ENCODE measurements at places on chromosomes 12 and 14.

DNA sequence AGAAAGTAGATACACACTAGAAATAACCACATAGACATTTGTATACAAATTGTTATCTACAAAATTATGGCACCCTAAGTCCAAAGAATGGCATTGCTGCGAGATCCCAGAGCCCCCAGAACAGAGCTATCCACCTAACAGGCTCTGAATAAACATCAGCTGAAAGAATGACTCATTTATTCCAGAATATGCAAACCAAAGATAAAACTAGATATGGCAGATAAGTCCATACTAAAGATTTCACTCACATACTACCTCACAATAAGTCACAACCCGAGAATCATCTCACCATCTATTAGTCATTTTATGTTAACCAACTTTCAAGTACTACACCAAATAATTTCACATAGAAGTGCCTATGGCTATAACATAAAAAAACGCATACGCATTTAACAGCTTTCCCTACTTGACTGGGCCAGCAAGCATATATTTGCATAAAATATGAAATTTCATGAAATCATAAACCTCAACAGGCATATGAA is 5.6 kb downstream of the CNIH1 start:
- DNase-seq = no peak

GRCh38 chr14:104104076-104104901 is 18.8 kb downstream of the ASPG start:
- DNase-seq = no peak

DNA sequence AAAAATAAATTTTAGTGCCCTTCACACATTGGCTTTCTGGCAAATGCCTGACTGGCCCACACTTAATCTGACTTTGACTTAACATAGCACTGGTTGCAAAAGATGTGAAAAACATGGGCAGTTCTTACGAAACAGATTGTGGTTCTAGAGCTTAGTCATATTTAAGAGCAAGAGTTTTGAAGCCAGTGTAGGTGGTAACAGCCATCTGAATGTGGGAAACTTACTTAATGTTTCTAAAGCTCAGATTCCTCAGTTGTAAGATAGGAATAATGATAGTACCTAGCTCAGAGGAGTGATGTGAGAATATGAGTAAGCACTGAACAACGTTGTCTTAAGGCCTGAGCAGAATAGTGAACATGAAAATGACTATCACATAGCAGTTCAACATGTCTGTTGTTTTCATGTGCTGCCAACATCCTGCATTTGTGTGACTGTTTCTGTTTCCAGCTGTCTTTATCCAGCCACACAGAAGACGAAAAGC is 262.7 kb downstream of the SYT1 start:
- DNase-seq = no peak

DNA sequence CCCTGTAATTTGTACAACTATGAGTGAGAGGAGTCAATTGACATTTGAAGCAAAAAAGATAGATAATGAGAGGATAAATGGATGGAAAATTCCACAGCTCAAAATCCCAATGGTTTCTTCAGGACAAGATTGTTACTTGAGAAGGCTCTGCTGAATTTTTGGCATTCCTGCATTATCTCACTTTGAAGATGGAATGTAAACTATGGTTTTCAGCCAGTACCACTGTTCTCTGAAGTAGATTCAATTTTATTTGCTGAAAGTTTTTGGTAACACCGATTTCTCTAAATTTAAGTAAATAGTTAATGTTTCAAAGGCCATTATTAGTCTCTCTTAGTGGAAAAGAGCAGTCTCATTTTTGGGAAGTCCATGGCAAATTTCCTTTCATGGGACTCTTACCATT is 121.9 kb upstream of the SLC38A2 start:
- DNase-seq = no peak

GRCh38 chr14:61746881-61747280 is 15.3 kb upstream of the SNAPC1 start:
- DNase-seq = no peak

GRCh38 chr14:64507376-64508156 is 3.0 kb downstream of the ZBTB1 start:
- no peak for DNase-seq

DNA sequence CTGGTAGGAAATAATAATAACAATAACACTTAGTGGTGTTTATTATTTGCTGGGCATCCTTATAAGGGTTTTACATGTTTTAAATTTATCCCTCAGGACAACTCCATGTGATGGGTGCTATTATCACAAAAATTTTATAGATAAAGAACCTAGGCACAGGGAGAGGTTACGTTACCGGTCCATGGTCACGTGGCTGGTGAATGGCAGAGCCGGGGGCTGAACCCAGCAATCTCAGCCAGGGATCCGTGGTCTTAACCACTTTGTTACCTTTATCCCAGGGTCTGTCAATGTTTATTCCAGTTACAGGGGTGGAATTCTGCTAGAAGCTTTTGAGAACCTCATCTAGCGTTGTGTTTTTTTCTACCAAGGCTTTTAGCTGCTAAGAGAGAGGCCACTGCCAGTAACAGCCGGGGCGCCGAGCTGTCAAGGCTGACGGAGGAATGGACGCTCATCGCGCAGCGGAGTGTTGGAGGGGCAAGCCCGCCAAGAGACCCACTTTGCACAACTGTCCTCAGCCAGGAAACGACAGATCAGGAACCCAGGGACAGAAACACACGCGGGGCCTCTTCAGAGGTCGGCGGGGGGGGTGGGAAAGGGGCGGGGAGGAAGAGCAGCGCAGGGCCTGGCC is 418 bp downstream of the AMN1 start:
- DNase-seq = peak; percentile 28

GRCh38 chr14:90213099-90213748 is 43.1 kb upstream of the PSMC1 start:
- DNase-seq = no peak

- DNase-seq = no peak
Measured at GRCh38 chr14:99655521-99655920, 10.6 kb downstream of the HHIPL1 start.

- DNase-seq = no peak
Measured at GRCh38 chr12:15701631-15702156, 87.5 kb downstream of the EPS8 start.

GRCh38 chr14:23916004-23916403 is 37.6 kb upstream of the DHRS4 start:
- DNase-seq = no peak

GRCh38 chr14:55317542-55318306 is 46.5 kb downstream of the FBXO34 start:
- DNase-seq = no peak

GRCh38 chr12:78316631-78317468 is 486.2 kb downstream of the NAV3 start:
- DNase-seq = no peak

DNA sequence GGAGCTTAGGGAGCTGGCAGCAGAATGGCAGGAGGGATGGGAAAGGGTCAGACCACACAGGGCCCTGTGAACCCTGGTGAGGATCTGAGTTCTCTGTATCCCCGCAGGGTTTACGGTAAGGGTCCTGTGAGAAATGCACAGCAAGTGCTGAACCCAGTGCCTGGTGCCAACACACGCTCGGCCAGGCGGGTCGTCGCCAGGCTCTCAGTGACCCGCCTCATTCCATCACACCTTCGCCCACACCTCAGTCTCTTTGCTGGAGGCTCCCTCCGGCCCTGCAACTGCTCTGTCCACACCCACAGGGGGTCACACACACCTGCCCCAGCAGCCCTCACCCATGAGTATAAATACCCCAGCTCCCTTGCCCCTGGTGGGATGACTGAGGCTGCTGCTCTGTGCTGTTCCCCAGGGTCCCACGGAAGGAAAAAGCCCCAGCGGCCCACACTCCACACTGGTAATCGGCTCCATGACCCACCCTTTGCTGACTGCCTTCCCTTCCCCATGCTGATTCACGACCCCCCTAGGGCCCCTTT is 23.1 kb downstream of the CAMKK2 start:
- DNase-seq = no peak
